Heart right ventricle (tissue), 16 donors: ENCODE measurements at places on chromosomes 7 and 10. TPM values are rescaled to one million over a fixed set of nuclear protein-coding genes. Genes with fewer than 3 reads are reported as not detected.
A peak's percentile ranks its signal among the peaks of the same experiment; 100 is the strongest.

DNA sequence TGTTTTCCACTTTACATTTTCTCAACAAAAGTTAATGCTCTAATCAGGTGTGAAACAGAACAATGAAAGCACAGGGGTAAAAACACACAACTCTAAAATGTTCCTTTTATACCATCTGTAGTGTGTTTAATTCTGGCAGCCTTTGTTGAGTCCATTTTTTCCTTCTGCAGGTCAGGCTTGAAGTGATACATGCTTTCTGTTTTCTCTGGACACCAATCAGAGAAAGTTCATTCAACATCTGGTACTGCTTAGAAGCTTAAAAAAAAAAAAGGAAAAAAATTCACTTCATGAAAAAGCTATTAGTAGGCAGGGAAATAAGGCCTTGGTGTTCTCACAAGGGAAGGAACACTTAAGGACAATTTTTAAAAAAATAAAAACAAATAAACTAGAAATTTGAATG, 231.3 kb upstream of the RHOBTB1 start:
- no peak for DNase-seq

DNA sequence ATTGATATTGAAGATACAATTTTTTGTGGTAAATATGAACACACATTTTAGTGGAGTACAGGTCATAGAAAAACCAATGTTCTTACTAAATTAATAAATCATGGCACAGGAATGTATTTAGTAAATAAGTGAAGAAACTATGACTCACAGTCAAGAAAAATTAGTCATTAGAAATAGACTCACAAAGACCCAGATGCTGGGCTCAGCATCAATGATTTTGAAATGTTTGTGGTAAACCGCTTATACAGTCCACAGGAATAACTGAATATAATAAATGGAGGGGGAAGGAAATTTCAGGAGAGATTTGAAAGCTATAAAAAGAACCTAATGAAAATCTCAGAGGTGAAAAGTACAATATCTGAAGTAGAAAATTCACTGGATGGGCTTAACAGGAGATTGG, 138.3 kb upstream of the ADCY1 start:
- DNase-seq: no peak

DNA sequence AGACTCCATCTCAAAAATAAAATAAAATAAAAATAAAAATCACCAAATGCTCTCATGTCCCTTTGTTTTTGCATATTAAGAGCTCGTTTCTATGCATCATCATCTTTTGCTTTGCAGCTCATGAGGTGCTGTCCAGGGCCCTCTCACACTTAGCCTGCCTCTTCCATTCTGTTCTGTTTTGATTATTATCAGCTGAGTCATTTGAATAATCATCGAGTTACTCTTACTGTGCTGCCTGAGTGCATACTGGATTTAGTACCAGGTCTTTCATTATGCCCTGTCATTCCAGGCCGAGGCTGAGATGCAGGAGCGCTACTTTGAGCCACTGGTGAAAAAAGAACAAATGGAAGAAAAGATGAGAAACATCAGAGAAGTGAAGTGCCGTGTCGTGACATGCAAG, 33.0 kb downstream of the UCMA start:
- no peak for DNase-seq

- DNase-seq: no peak
Observed at GRCh38 chr10:44986670-44987069, 8.1 kb upstream of the DEPP1 start.

- peak; percentile 61 for DNase-seq
Observed at GRCh38 chr7:128833148-128833945, 3.1 kb downstream of the FLNC start.

GRCh38 chr7:149685455-149685854, 87.9 kb downstream of the ZNF467 start:
- DNase-seq: no peak

DNA sequence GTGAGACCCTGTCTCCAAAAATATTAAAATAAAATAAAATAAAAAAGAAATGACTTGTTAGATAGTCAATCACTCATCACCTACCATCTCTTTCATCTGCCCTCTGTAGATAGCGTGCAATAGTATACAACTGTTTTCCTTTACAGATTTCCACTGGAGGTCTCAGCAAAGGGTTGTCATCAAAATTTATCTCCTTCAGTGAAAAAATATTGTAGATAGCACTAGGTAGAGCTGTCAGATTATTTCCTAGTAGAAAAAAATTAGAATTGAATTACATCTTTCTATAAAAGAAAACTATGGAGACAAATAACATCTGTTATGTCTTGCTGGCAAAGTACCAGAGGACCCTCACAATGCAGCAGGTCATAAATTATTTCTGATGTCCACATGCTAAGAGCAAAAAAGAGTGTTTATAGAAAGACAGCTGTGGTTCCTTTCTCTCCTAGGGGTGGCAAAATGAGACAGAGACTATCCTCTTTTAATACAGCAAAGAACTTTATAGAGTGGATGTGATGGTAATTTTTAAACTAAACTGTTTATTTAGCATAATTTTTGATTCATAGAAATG, 16.3 kb upstream of the CYP51A1 start:
- DNase-seq: no peak

DNA sequence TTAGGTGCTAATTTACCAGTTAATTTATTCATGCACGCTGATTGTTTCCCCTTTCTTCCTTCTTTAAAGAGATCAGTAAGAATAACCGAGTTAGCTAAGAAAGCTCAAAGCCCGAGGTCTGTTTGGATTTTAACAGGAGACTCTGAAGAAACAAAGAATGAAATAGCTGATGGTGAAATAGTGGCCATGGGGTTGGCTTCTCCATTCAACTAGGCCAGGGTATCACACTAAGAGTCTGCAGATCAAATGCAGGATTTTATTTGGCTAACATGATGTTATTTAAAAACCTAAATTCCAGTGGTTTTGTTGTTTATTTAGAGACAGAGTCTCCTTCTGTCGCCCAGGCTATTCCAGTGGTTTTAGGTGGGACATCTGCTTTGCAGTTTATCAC, 65.2 kb upstream of the SYPL1 start:
- no peak for DNase-seq

- DNase-seq: no peak
Observed at GRCh38 chr10:14124941-14125340, 205.8 kb downstream of the FRMD4A start.

DNA sequence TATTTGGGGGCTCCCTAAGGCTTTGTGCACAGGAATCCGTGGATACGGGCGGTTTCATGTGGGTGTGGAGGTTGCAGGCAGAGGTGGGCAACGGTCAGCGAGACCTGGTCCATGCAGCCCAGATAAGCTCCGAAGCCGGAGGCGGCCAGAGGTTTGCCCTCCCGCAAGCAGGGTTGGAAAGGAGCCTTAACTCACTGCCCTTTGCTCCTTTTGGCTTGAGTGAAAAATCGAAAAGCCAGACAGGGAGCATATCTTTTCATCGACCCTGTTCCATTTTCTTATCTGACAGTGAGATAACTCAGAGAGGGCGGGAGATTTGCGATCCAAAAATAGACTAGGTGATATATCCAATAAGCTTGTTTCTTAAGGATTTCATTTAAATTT, 1.5 kb downstream of the GRM3 start:
- no peak for DNase-seq

GRCh38 chr10:17787087-17787961, 21.8 kb upstream of the MRC1 start:
- DNase-seq: no peak

GRCh38 chr10:46215426-46215825, 71.4 kb upstream of the ANTXRL start:
- DNase-seq: no peak

GRCh38 chr10:72215611-72216549, at the start of the genes ANAPC16 and ASCC1:
Gene ANAPC16 (plus strand): TSS chr10:72216012. CDS start chr10:72223915, 7,903 bp downstream.
Gene ASCC1 (minus strand): TSS chr10:72216276. CDS start chr10:72213298, 2,978 bp downstream.
- peak; percentile 93 for DNase-seq

DNA sequence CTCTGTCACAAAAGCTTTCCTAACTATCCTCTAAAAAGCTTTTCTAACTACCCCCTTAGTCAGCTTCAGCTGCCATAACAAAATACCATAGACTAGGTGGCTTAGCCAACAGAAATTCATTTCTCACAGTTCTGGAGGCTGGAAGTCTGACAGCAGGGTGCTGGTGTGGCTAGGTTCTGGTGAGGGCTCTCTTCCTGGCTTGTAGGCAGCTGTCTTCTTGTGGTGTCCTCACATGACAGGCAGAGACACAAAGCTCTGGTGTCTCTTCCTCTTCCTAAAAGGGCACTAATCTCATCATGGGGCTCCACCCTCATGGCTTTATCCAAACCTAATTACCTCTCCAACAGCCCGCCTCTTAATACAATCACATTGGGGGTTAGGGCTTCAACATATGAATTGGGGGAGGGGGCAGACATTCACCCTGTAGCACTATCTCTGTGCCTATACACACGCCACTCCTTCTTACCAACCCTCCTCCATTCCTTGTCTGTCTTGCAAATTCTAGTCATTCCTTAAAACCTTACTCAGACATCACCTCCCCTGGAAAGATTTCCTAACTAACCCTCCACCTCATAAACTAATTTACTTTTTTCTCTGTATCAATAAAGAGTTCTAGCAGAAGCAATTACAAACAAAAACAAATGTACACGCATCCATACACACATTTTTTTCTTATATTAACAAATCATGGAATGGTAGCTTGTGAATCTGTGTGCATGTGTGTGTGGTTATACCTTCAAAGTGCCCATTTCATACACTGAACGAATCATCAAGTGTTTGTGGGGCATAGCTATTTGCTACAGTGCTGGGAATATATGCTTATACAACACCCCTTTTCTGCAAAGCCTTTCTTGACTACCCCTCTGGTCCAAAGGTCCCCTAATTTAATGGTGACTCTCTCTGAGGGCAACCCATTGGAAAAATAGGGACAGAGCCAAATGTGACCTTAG, 26.4 kb downstream of the RHOBTB1 start:
- DNase-seq: no peak

- DNase-seq: no peak
Observed at GRCh38 chr10:125929618-125930017, 33.3 kb downstream of the FANK1 start.

DNA sequence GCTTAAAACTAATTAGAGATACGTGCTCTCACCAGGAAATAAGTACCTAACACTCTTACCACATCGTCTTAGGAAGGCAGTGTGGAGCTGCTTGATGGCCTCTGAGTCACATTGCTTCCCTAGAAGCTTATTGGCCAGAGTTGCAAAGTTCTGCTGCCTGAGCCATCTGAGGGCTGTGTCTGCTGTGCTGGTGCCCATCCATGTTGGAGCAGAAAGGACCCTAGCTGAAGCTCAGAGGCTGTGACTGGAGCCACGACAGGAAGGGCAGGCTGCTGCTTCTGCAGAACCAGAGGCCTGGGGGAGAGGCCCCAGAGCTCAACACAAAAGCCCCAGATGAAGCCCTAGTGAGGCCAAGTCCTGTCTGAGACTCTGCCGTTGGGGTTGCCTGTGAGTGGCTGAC, 64.8 kb upstream of the IGFBP3 start:
- DNase-seq: no peak

- DNase-seq: no peak
Observed at GRCh38 chr10:77486517-77486916, 151.1 kb downstream of the KCNMA1 start.

DNA sequence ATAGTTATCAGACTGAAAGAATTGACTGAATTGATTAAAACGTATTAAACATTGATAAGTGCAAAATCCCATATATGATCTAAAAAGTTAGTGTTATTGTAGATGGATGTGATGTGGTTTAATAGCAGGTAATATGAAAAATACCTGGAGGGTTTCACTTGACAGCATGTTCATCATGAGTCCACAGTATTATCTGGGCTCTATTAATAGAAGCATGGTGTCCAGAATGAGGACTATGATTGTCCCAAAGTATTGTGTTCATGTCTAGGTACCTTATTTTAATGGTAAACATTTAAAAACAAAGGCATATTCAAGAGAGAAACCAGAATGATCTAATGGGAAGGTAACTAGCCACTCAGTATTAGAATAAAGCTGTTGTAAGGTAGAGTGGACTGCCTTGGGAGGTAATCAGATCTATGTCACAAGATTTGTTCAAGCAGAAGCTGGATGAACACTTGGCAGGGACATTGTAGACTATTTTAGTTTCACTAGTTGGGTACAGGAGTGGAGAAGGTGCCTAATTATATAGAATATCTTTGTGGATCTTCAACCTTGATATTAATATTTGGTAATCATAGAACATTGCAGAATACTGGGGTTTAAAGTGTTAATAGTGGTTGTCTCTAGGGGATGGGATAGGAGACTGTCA, 43.5 kb downstream of the MCU start:
- no peak for DNase-seq

GRCh38 chr7:74544706-74545469, 91.2 kb downstream of the GTF2IRD1 start:
- DNase-seq: no peak

DNA sequence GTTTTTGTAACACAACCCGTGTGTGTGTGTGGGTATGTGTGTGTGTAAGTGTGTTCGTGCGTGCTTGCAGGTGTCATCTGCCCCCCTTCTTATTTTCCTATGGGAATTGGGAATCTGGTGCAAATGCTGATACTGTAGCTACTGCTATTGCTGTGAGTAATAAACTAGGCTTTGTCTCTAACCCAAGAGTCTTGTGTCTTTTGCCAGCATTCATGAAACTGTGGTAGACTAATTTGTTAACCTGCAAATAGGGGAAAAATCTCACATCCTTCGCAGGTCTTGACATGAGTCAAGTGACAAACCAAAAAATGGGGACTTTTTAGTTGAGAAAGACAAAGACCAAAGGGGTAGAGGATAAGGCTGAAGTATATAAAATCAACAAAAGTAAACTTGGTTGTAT, 57.9 kb upstream of the FAM133B start:
- DNase-seq: no peak

DNA sequence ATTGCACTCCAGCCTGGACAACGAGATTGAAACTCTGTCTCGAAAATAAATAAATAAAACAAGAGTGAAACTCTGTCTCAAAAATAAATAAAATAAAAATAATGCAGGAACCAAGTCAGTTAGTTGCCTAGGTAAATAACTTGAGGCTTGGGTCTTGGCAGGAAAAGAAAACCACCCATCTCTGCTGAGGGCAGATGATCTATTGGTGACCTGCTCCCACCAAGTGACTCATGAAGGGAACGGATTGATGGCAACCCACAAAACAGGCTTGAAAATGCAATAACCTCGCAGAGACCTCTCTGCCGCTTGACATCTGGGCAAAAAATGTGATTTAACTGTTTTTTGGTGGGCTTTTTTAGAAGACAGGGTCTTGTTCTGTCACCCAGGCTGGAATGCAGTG, 86.6 kb downstream of the CALN1 start:
- DNase-seq: no peak

GRCh38 chr7:69953136-69954067, 355.1 kb downstream of the AUTS2 start:
- no peak for DNase-seq

DNA sequence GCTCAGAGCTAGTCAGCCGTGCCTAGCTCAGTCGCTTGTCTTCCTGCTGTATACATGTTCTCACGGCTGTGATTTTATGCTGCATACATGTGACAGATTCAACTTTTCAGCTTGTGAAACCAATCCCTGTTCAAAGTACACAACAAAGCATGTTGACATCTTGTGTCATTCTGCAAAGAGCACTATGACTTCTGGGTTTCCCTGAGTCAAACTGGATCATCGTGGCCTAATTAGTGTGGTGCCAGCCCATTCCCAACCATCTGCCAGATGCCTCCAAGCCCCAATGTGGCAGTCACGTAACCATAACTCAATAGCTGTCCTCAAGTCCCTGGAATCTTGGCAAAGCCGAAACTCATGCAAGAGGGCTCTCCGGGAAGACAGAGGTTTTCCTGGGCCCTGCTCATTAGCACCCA, 144.8 kb downstream of the MYOF start:
- no peak for DNase-seq

KLLN gene
- polyA plus RNA-seq: 0.19 TPM

ASB10 gene
- polyA plus RNA-seq: 63.4 TPM

ARHGAP19 gene
- 1.5 TPM for polyA plus RNA-seq

TMEM229A gene
- not detected for polyA plus RNA-seq

GPRIN2 gene
- polyA plus RNA-seq: not detected

GCK gene
- 6.0 TPM for polyA plus RNA-seq

SRGN gene
- polyA plus RNA-seq: 99.2 TPM

ANLN gene
- polyA plus RNA-seq: 0.51 TPM

ZNF804B gene
- polyA plus RNA-seq: not detected

MYH16 gene
- polyA plus RNA-seq: not detected

CFAP70 gene
- 5.4 TPM for polyA plus RNA-seq
